ENCODE measurements at places on chromosomes 3 and 15.

- peak; percentile 84 for DNase-seq
Observed at GRCh38 chr3:188507244-188507720, 353.3 kb downstream of the LPP start.

DNA sequence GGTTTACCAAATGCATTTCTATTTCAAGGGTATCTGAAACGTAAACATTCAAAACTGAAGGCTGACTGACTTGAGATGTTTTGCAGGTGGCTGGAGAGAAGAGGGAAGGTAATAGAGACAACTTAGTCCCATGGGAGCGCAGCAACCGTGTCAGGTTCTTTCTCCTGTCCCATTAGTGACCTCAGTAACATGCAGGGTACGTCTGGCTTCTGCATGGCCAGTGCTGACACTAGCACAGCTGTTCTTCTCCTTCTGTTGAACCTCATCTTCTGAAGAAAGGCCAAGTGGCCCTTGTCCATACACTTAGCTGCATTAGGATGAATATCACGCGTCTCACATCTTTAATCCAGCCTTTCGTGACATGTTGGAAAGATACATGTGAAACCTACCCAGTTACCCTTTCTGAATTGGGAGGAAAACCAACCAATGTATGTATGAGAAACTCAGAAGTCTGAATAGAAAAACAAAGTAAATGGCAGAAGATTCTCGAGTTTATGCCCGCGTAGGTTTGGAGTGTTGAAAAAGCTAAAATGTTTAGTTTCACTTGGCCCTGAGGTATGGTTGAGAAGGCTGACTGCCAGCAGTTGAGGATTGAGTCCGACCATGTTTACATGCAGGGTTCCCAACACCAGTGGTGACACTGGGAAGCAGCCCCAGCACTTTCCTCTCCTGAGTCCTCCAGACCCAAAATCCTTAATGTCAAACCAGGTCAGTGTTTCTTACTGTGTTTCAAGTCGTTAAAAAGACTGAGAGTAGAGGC lies 10.3 kb downstream of the NCBP2 start:
- DNase-seq = no peak

- peak; percentile 7 for DNase-seq
Observed at GRCh38 chr15:58551764-58552504, 120.1 kb downstream of the LIPC start.

DNA sequence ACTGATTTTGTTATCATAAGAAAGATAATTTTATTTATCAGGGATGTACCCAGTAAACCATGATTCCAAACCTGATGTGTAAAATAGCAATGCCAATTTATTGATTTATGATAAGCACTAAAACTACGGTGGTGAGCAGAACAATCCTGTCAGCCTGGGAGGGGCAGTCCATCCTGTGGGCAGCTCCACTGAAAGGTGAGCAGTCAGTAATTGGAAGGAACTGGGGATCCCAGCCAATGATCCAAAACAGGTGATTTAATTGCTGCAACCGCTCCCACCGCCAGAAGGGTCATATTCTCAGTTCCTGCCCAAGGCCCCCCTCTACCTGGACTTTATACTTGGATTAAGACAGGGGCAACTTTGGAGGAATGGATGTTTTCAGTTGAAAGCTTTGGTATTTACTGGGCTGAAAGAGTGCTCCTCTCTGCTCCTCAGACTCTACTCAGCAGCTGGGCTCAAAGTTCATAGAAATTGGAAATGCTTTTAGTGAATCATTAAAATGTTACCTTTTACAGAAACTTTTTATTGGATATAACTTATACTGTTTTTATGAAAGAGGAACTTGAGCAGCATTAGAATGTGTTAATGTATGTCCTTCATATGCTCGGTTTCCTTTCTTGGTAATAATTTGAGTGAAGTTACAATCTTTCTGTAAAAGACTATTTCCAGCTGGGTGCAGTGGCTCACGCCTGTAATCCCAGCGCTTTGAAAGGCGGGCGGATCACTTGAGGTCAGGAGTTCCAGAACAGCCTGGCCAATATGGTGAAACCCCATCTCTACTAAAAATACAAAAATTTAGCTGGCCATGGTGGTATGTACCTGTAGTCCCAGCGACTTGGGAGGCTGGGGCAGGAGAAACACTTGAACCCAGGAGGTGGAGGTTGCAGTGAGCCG lies 198.6 kb upstream of the IL12A start:
- DNase-seq = no peak

GRCh38 chr3:9765865-9766264 lies 3.9 kb downstream of the CAMK1 start:
- no peak for DNase-seq

DNA sequence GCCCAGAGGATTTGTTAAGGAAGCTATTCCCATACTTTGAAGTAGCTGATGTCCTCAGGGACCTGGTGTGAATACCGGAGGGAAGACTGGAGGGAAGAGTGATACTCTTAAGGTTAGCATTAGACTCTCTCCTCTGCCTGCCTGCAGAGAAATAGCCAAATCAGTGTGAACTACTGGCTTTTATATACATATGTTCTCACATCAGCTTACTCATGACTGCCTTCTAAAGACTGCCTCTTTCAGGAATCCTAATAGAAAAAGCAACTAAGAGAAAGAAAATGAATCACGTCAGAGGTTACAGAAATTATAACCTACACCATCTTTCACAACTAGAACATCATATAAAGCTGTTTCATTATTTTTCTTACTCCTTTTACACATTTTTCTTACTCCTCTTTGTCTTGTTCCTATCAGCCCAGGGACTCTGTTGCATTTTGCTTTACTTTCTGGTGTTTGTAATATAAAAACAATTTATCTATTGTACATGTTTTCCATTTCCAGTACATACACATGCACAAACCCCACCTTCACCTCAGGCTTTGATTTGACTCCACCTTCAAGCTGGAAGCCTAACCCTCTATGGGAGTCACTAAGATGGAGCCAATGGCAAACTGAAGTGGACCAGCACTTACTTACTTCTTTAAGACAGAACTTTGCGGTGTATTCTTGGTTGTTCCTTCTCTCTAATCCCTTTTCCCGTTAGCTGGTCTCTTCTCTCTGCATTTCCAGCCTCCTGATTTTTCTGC lies 257.7 kb upstream of the UBE2E1 start:
- DNase-seq = no peak

GRCh38 chr3:46168583-46169345 lies 39.3 kb downstream of the CCR1 start:
- DNase-seq = no peak

- DNase-seq = no peak
Observed at GRCh38 chr15:48541341-48542278, 103.9 kb downstream of the FBN1 start.

All from kidney capillary endothelial cell (primary cell).